ENCODE measurements at places on chromosomes 7 and 10.

DNA sequence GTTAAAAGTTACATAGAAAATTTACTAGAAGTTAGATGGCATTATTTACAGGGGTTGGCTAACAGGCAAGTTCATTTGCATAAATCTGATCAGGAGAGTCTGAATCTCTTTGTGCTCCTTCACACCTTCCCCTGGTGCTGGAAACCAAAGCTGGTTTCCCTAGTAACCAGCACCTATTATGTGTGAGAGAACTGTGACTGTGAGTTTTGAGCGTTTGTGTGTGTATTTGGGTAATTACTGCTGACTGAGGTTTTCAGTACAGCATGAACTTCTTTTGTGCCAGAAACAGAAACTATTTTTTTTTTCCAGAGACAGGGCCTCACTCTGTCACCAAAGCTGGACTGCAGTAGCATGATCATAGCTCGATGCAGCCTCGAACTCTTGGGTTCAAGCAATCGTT lies 10.3 kb upstream of the IFIT1B start:
- DNase-seq: no peak

DNA sequence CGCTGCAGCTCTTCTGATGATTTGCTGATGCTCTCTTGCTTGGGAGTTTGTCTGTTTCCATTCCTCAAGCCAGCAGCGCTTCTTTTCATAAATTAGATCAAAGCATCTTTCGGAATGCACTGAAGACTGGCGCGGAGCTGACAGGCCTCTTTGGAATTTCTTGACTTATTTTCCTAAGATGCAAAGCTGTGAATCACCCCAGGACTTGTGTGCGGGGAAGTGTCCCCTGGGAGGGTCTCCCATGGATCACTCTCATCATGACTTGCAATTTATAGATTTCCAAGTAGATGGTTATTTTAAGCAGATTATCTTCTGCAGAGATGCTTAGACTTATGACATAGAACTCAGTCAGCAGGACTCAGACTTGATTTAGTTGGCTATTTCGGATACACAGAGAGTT lies 467.2 kb downstream of the TCERG1L start:
- DNase-seq: no peak

GRCh38 chr10:22976534-22976933 lies 48.7 kb downstream of the ARMC3 start:
- no peak for DNase-seq

DNA sequence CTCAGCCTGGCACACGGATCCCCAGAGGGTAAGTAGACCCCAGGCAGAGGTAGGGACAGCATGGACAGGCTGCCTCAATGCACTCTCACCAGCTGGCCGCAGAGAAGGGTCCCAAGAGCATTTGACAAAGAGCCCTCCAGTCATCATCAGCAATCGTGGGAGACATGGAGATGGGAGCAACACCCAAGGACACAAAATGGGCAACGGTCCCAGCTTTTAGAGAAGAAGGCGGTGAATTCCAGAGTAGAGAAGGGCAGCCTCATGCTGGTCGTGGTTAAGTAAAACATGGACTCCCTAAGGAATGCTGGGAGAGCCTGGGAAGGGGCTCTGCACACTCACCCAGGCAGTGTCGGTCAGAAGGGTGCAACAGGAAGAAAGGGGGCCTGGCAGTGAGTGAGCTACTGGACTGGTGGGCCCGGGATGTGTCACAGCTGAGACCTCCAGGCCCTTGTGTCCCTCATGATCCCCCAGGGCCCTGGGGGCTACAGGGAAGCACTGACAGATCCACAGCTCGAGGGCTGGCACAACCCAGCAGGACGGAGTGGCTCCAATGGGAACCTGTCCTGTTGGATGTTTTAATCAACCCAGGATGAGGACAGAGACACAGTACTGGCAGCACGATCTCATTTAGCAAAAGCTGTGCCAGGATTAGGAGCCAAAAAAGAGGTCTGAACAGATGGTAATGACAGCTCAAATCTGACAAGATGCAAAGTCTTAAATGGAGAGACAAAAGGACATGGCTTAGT lies 147.1 kb downstream of the NEURL1 start:
- DNase-seq: no peak

- peak; percentile 44 for DNase-seq
Measured at GRCh38 chr10:70887804-70888800, at the start of gene PCBD1. Gene PCBD1 (minus strand): TSS chr10:70888565. CDS start chr10:70888533, 32 bp downstream.

- DNase-seq: no peak
Measured at GRCh38 chr10:105183536-105183935, 542.4 kb downstream of the SORCS3 start.

GRCh38 chr10:2619916-2620315 lies 447.4 kb upstream of the PFKP start:
- DNase-seq: no peak

DNA sequence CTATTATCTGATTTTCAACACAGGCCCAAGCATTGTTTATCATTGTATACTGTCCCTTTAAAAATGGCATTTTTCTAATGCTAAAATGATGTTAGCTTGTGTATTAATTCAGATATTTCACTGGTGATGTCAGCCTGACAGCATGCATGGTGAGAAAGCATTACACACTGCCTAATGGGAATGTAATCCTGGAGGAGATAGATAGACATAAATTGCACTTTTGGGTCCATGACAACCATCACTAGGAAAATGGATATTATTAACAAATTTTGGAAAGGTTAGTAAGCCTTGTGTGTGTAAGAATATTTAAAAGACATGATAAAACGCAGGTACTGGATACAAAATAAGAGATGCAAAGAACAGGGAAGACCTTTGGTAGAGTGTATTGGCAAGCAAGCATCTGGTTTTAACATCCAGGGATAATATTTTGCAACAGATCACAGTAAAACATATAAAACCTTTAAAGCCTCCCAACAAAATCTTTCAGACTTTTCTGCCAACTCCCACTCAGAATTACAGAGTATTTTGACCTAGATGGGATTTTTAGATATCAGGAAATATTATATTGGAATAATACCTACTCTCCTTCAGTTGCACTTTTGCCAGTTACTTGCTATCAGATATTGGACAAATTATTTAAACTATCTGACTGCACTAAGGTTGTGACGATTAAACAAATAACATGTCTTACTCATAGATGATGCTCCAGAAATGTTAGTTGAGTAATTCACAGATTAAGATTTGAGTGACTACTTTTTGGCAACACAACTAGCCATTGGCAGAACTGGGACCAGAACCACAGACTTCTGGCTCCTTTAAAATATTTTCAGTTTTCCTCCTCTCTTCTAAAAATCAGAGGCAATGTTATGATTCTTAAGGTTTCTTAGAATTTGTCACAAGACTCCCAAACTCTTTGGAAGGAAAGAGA lies 291.6 kb upstream of the SEMA3C start:
- no peak for DNase-seq

- no peak for DNase-seq
Measured at GRCh38 chr7:28173531-28173930, 7.1 kb downstream of the JAZF1 start.

DNA sequence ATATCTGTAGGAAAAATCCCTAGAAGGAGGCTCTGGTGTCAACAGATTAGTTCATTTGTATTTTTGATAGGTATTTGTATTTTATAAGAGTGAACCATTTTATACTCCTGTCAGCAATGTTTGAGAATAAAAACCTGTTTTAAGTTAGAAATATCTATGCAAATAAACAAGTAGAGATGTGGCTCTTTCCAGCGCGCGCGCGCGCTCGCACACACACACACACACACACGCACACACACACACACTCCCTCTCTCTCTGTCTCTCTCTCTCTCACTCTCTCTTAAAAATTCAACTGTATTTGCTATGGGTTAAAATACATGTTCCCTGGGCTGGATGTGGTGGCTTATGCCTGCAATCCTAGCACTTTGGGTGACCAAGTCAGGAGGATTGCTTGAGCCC lies 113.9 kb downstream of the SUGCT start:
- DNase-seq: no peak

- no peak for DNase-seq
Measured at GRCh38 chr10:119006451-119007210, 22.9 kb upstream of the NANOS1 start.

GRCh38 chr10:77927402-77928246 lies 1.1 kb upstream of the DLG5 start:
- DNase-seq: no peak

DNA sequence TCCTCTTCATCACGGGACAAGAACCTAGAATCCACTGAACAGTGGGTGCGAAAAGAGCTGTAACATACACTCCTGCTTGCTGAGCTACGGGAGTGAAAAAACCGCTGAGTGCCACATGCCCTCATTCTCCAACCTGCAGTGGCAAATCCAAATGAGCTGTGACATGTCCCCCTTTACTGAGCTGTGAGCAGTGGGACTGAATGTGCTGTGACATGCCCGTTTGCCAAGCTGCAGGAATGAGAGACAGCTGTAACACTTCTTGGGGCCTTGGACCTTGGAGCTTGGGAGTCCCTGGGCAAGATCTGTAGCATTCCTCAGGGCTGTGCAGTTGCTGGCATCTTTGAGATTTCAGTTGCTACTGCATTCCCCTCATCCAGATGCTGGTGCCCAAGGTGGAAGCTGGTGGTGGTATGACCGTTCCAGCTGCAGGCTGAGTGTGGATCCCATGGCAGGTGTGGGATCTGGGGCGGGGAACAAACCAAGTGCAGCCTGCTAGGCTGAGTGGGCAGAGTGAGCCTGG lies 85.0 kb downstream of the TMEM106B start:
- DNase-seq: no peak

DNA sequence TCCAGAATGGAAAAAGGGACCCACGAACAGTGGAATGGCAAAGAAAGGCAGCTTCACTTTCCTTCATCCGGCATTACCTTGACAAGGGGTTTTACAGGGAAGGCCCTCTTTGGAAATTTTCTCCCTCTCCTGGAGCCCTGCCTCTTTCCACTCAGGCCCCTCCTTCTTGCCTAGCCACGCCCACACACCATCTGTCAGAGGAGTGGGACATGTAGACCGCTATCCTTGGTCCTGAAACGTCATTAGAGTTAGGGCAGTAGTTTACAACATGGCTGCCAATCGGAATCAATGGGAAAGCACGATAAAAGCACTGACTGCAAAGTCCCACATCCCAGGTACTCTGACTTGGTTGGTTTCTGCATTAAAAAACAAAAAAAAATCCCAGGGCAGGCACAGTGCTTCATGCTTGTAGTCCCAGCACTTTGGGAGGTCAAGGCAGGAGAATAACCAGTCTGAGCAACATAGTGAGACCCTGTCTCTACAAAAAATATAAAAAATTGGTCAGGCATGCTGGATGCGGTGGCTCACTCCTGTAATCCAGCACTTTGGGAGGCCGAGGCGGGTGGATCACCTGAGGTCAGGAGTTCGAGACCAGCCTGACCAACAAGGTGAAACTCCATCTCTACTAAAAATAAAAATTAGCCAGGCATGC lies 96.4 kb downstream of the MARCHF5 start:
- DNase-seq: no peak

DNA sequence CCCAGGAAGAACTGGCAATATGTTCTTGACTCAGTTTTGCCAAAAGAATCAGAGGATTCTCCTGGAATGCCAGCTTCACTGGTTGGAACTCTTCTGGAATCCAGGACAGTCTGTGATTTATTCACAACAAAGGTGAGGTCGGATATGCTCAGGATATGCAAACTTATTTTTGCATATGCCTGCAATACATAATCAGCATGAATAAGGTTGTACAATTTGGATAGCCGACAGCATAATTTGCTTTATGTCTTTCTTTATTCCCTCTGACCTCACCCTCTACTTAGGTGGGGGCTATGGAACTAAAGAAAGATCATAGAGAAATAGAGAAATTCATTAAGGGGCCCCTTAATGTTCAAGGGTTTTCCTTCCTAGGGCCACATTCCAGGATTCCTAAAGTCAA lies 57.6 kb upstream of the AKR1E2 start:
- DNase-seq: no peak

- DNase-seq: no peak
Measured at GRCh38 chr7:67619175-67619574, 622.5 kb downstream of the TYW1 start.

GRCh38 chr10:96996275-96996965 lies 164.3 kb downstream of the LCOR start:
- DNase-seq: no peak

DNA sequence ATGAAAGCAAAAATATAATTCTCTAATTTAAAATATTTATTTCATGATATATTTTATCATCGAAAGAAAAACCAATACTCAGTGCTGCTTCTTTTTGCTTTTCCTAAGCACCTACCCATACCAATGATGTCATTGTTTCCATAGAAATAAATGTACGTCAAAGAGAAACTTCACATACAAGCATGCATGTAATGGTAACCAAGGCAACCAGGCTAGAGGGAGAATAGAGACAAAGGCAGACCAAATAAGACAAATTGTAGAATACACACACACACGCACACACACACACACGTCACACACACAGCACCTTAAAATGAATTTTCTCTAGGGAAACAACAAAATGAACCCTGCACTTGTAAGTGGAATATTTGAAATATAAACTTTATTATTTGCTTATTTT lies 75.5 kb downstream of the MACC1 start:
- no peak for DNase-seq

GRCh38 chr7:88268858-88269257 lies 37.8 kb downstream of the STEAP4 start:
- no peak for DNase-seq

- no peak for DNase-seq
Measured at GRCh38 chr7:41052201-41052600, 650.7 kb downstream of the INHBA start.

- DNase-seq: no peak
Measured at GRCh38 chr7:27297356-27297755, 54.8 kb downstream of the EVX1 start.

DNA sequence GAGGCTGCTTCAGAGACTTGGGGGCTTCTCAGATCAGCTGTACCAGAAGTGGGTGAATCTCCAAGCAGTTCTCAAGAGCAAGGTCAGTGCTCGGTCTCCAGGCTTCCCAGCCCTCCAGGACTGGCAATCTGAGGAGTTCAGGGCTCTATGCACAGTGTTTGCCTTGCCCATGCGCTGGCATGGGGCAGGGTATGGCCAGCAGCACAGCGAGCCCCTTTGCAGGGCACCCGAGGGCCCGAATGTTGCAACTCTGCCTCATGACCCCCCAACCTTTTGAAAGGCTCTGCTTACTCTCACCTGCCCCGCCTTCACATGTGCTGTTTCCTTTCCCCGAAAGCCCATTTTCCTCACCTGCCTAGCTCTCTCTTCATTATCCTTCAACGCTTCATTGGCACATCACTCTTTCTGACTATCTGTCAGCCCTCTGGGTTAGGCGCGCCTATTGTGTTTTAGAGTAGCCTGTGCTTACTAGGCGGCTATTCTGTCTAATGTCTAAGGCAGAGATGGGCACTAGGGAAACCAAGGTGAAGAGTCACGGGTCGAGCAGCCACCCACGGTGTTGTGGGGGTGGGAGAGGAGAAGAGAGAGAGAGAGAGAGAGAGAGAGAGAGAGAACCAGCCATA lies 83.6 kb downstream of the WDFY4 start:
- DNase-seq: no peak

GRCh38 chr10:78186572-78186971 lies 152.9 kb downstream of the RPS24 start:
- DNase-seq: no peak

- DNase-seq: no peak
Measured at GRCh38 chr10:102409604-102410428, 8.8 kb downstream of the PSD start.

GRCh38 chr10:74612195-74612594 lies 214.2 kb upstream of the KAT6B start:
- DNase-seq: no peak
